Panc1 (cell line): ENCODE measurements at places on chromosomes 16 and 17.

GRCh38 chr17:2713881-2714280 lies 2.3 kb upstream of the CLUH start:
- DNase-seq: no peak

DNA sequence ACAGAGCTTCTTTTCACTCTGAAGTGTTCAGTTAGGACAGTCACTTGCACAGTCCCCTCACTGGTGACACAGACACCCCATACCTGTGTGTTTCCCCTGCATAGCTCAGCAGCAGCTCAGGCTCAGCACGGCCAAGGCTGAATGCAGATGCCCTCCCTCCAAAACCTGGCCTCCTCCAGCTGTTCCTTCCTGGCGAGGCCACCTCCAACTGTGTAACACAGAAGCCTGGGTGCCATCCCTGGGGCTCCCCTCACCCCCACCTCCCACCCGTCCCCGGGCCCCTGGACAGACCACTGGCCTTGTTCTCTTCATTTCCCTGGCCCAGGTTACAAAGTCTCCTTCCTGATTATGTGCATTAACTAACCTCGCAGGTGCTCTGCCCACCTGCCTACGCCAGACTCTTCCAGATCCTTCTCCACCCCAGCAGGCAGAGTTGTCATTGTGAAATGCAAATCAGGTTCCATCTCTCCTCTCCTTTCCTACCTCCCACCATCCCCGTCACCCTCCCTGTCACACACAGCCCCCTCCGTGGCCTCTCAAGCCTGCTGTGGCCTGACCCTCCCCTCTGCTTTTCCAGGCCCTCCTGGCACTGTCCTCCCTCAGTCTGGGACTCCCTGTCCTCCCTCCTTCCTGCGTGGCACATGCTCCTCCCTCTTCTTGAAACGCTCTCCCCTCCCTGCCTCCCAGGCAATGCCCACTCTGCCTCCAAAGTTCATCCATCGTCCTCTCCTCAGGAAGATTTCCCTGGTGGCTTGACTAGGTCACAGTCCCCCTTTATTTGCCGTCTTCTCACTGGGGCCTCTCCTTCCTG lies 26.4 kb downstream of the MLYCD start:
- no peak for DNase-seq

DNA sequence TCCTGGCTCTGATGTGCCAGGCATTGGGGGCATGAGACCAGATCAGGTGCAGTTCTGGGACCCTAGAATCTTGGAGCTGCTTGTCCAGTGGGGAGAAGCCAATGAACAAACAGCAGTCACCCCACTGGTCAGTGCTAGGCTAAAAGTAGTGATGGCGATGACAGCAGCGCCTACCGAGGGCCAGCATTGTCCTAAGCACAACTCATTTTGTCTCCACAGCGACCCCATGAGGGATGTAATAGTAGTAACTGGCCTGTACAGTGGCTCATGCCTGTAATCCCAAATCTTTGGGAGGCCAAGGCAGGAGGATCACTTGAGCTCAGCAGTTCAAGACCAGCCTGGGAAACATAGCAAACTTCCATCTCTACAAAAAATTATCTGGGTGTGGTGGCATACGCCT lies 6.2 kb downstream of the SMCR8 start:
- no peak for DNase-seq

DNA sequence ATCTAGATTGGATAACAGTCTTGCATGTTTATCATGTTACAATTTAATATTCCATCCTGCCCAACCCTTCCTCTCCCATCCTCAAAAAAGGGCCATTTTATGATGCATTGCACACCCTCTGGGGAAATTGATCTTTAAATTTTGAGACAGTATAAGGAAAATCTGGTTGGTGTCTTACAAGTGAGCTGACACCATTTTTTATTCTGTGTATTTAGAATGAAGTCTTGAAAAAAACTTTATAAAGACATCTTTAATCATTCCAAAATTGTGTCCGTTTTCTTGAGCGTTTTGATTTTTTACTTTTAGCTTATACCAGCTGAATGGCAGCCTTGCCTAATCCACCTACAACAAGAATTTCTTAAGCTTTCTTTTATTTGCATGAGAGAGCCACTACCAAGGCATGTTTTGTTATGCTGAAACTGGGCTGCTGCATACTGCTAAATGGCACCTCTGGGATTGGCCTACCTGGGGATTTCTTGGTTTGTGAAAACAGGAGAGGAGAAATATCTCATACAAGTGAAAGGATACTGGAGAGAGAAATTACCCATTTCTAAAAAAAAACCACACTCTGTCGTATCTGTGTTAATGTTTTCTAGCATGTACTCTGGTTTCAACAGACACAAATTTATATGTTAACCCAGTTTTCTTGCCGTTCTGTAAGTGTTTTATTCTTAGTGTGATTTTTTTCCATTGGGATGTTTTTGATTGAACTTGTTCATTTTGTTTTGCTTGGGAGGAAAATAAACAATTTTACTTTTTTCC lies 52.2 kb downstream of the TUBD1 start:
- no peak for DNase-seq

DNA sequence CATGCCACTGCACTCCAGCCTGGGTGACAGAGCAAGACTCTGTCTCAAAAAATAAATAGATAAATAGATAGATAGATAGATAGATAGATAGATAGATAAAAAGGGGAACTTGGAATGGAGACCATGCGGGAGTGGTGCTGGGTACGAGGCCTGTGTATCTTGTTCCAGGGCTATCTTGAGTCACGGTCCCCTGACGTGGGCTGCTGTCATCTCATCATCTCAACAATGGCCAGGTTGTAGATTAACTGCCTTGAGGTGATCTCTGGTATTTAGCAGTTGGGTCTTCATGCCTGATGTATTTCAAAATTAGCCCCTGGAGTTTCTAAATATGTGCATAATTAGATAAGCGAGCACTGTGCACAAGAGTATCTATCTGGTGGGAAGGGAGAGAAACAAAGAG lies 212.1 kb downstream of the CDRT15L2 start:
- DNase-seq: no peak

DNA sequence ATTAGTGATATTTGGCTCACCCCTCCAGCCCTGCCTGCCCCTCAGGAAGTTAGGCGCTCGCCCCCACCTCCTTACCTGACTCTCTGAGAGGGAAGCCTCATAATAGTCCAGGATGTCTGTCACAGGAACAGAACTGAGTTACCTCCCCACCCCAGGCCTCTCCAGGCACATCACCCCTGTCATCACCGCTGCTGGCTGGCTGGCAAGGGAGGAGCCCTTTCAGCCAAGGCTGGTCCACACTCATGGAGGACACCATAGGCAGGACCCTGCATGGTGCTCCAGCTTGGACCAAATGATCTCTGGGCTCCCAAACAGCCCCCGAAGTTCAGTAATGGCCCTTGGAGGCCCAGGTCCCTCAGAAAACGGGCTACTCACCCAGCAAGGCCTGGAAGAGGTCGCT lies 1.5 kb downstream of the DLG4 start:
- DNase-seq: no peak

DNA sequence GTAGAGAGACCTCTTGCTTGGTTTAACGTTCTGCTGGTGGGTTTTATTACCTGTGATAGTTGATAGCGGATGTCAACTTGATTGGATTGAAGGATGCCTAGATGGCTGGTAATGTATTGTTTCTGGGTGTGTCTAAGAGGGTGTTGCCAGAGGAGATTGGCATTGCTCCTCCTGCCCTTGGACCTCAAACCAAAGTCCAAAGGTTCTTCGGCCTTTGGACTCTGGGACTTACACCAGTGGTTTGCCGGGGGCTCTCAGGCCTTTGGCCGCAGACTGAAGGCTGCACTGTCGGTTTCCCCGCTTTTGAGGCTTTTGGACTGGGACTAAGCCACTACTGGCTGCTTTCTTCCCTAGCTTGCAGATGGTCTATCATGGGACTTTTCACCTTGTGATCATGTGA lies 17.5 kb upstream of the TNRC6C start:
- no peak for DNase-seq

DNA sequence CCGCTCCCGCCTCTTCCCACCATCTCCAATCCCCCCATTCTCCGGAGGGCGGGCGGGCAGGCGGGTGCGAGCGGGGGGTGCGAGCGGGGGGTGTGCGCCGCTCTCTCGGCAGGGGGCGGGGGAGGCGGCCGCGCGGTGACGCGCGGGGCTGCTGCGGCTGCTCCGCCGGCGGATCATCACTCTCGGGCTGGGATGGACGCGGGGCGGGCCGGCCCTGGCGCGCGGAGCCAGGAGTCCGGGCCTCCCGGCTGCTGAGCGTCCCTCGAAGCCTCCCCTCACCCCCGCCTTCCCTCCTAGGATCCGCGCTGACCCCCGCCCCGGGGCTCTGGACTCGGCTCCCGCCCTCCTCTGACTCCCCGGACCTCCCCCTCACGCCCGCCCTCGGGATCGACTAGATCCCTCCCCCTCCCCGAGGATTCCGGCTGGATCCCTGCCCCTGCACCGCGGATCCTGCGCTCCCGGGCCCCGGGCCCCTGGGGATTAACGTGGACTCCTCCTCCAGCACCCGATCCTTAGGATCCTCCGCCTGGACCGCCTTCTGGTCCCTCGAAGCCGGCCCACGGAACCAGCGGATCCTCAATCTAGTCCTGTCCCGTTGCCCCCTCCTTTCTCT lies 946 bp upstream of the TMEM256 start:
- no peak for DNase-seq

GRCh38 chr17:36533935-36534839 lies 481 bp downstream of the MYO19 start:
- no peak for DNase-seq

DNA sequence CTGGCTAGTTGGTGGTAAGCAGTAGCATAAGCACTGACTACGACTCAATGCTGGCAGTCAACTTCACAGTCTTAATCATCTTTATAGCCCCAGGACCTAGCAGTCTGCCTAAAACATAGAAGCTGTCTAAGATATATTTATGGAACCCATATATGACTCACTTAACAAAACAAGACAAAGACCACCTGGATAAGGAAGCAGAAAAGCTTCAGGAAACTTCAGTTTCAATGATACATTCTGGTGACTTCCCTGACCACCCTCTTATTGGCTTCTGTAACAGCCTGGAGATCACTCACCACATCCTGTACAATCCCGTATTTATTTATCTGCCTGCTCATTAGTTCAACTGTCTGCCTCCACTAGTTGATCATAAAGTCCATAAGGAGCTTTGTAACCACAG lies 95.5 kb downstream of the PMP22 start:
- DNase-seq: no peak

DNA sequence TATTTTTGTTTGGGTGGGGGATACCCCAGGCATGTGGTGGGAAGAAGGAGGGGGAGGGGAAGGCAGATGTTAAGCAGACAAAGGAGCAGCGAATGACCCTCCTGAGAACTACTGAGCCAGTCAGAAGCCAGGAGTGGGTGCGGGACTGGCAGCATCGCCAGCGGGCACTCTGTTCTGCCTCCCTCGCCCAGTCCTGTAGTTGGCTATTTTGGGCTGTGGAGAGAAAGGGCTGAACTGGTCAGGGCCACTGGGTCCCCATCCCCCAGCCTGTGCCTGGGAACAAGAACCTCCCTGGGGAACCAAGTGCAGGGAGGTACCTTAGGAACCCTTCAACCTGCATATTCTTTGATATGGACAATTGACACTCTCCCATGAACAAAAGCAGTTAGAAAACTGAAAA lies 6.4 kb downstream of the LRRC3C start:
- no peak for DNase-seq

DNA sequence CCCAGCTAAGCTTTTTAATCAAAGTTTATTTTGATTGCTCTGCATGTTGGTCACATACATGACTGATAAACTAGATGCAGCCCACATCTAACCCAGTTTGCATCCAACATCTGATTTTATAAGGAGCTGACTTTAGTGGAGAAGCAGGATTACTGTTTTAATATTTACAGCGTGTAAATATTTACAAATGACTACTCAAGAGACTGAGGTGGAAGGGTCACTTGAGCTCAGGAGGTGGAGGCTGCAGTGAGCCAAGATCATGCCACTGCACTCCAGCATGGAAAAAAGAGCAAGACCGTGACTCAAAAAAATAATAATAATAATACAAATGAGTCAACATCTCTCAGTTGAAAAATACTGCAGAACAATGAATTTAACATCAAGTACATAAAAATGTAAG lies 50.8 kb downstream of the PARN start:
- peak; percentile 18 for DNase-seq

GRCh38 chr17:80565343-80566053 lies 20.9 kb downstream of the RPTOR start:
- no peak for DNase-seq
